Immature natural killer cell (primary cell): ENCODE measurements at places on chromosomes 3 and 15.
A peak's percentile ranks its signal among the peaks of the same experiment; 100 is the strongest.

- no peak for DNase-seq
These were observed 1270.0 kb downstream of the ROBO1 start for GRCh38 chr3:78497767-78498166.

GRCh38 chr3:124999317-124999716 lies 56.5 kb downstream of the HEG1 start:
- DNase-seq: no peak

DNA sequence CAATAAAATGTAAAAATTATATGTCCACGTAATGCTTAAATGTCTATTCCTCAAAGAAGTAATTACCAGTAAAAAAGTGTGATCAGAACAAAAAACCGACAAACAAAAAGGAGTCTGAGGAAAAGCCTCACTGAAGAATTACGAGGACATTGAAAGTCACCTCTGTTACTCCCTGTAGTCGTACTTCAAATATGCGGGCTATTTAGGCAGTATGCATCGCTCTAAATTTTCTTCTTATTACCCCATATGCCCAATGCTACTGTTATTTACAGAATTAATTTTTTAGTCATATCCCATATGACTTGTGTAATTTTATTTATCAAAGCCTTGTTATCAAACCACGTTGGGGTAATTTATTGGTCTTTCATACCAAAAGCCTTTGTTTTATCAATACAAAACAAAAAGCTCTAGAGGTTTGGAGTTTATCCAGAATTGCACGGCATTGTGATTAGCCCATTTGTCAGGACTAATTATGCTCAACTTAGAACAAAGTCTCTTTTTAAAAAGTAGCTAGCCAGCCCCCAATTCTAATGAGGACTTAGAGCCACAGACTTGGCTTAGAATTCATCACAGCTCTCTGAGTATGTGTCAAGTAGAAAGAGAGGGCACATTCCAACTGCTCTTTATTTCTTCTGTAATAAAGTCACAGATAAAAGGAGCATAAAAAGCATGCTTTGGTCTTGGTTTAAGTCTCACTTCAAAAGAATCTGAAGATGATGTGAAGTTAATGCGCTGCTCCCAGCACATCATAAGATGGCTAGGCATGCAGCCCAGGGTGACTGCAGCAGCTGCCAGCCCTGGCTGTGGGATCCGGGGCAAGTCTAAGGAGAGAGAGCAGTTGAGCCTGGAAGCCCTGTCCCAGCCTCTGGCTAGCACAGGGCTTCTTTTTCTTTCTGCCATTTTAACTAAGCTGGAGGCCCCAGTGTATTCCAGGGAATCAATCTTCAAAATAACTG lies 521.0 kb downstream of the GABRG3 start:
- DNase-seq: no peak

DNA sequence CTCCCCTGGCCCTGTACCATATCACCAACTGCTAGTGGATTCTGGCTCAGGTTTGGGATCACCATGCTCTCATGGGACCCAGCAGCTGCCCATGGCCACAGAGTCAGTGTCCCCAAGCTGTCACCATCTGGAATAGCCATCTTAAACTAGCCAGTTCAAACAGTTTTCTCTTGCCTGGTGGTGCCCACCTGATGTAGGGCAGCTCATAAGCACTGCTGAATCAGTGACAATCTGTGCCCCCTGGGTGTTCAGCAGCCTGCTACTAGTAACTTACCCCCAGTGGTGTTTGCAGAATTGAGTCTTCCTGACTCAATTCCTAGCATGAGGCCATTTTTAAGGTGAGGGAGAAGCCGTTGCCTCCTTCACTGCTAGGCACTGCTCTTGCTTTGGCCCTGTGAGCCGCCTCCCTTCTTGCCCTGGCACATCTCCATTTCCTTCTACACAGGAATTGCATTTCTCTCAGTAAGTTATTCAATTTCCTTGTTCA lies 7.9 kb downstream of the RPSA start:
- no peak for DNase-seq

GRCh38 chr3:4670352-4670751 lies 177.2 kb downstream of the ITPR1 start:
- DNase-seq: no peak

DNA sequence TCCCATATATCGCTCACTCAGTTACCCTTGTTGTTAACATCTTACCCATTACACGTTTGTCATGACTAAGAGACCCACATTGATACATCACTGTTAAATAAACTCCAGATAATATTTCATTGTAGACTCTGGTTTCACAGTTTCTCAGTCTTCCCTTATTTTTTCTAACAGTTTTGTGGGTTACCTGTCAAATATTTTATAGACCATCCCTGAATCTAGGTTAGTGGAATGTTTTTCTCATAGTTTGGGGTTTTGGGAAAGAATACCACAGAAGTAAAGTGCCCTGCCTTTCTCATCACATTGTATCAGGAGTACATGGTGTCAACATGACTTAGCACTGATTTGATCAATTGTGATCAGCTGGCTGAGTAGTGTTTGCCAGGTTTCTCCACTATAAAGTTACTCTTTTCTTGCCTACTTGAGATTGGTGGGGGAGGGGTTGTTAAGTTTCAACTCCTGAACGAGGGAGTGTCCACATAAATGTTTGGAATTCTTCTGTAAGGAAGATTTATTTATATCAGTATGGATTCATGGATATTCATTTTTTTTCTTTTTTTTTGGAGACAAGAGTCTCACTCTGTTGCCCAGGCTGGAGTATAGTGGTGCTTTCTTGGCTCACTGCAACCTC lies 25.9 kb downstream of the RNF111 start:
- DNase-seq: no peak

- no peak for DNase-seq
These were observed 116.5 kb downstream of the SLMAP start for GRCh38 chr3:57872606-57873005.

DNA sequence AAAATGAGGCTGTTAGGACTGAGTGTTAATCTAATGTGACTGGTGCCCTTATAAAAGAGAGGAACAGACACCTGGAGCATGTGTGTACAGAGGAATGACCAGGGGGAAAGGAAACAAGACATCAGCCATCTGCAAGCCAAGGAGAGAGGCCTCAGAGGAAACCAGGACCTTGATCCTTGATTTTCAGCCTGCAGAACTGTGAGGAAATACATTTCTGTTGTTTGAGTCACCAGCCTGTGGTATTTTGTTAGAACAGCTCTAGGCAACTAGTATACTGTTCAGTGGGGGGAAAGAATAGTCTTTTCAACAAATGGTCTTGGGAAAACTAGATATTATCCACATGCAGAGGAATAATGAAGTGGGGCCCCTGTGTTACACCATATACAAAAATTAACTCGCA lies 80.6 kb downstream of the CCR1 start:
- no peak for DNase-seq

DNA sequence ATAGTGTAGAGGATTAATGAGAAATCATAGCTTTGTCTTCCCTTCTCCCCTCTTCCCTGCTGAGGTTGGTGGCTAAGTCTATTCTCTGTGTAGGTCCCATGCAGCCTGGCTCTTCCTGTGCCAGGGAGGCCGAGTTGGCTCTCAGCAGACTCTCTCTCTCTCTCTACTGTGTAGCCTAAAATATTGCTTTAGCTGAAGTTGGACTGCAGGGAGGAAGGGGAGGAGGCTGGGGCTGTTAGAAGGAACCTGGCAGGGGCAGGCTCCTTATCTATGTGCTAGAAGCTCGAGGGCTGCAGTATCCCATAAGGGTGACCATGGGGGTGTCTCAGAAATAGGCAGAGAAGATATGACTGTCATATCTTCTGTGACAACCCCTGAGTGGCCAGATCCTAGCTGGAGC lies 160.8 kb downstream of the EPHB1 start:
- no peak for DNase-seq

- peak; percentile 7 for DNase-seq
These were observed 23.6 kb downstream of the RHCG start for GRCh38 chr15:89472785-89473256.

- no peak for DNase-seq
These were observed 36.0 kb downstream of the BTLA start for GRCh38 chr3:112463250-112463649.

DNA sequence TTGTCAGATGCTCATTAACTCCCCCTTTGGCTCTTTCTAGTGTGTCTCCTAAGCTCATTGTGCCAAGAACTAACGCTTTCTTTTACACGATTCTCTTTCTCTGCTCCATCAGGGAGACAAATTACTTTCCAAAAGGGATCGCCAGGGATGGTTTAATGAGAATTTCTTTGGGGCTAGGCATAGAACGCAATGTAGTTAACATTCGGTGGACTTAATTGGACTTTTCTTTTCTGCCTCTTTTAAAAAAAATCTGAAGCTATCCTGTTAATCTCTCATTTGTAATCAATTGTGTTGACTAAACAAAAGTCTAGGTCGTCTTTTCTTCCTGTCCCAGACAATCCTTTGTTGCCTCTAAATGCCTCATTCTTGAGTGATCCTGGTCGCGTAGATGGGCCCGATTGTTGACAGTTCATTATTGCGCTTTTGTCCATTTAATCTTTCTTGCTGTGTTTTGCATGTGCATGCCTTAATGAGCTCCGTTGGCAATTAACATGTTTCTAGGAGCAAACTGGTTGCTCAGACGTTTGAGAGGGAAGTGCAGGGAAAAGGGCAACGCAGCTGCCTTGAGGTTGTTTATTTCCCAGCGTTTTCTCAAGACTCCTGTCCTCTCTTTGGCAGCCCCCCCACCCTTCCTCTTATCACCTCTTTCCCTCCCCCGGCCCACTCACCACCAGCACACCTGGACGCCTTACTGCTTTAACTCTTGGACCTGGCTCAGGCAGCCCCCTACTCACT lies 7.8 kb downstream of the FEZF2 start:
- no peak for DNase-seq

- no peak for DNase-seq
These were observed 189.9 kb upstream of the THRB start for GRCh38 chr3:24684506-24685023.

- DNase-seq: no peak
These were observed 221.4 kb upstream of the NANOGP8 start for GRCh38 chr15:35306361-35306981.

GRCh38 chr15:40528801-40529200 lies 36.0 kb downstream of the CCDC32 start:
- DNase-seq: no peak

- DNase-seq: no peak
These were observed 13.0 kb upstream of the SLC30A4 start for GRCh38 chr15:45535486-45536042.

- DNase-seq: no peak
These were observed 346.0 kb downstream of the NLGN1 start for GRCh38 chr3:173743516-173743915.

GRCh38 chr3:124951511-124952281 lies 17.1 kb upstream of the MUC13 start:
- DNase-seq: no peak

- DNase-seq: no peak
These were observed 7.5 kb downstream of the KNSTRN start for GRCh38 chr15:40389824-40390595.

DNA sequence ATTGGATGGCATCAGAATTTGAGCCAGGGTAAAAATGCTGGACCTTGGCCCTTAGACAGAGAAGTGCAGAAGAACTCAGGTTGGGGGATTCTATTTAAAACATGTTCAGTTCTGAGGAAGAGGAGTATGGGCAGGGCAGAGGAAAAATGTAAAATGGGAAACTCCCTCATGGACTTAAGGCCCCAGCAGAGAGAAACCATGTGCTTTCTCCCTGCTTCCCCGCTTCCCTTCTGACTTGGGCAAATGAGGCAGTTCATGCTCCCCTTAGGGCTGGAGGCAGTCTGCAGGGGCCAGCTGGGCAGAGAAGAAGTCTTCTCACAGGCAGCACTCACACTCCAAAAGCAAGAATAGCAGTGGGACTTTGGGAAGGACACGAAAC lies 9.9 kb upstream of the NUDT16 start:
- no peak for DNase-seq

- DNase-seq: peak; percentile 44
These were observed 1.3 kb downstream of the BNIP2 start for GRCh38 chr15:59687836-59688235.

- no peak for DNase-seq
These were observed 42.3 kb upstream of the ARL8B start for GRCh38 chr3:5079761-5080160.

DNA sequence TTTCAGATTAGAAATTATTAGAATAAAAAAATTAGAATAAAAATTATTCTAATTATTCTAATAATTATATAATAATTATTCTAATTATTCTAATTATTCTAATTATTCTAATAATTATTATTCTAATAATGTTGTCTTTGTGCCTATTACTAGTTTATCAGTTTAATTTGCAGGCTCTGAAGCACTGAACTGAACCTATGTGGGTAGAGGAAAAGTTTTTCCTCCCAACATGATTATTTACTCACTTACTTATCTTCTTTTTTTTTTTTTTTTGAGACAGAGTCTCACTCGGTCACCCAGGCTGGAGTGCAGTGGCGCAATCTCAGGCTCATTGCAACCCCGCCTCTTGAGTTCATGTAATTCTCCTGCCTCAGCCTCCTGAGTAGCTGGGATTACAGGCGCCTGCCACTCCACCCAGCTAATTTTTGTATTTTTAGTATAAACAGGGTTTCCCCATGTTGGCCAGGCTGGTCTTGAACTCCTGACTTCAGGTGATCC lies 39.7 kb upstream of the C15orf39 start:
- no peak for DNase-seq

DNA sequence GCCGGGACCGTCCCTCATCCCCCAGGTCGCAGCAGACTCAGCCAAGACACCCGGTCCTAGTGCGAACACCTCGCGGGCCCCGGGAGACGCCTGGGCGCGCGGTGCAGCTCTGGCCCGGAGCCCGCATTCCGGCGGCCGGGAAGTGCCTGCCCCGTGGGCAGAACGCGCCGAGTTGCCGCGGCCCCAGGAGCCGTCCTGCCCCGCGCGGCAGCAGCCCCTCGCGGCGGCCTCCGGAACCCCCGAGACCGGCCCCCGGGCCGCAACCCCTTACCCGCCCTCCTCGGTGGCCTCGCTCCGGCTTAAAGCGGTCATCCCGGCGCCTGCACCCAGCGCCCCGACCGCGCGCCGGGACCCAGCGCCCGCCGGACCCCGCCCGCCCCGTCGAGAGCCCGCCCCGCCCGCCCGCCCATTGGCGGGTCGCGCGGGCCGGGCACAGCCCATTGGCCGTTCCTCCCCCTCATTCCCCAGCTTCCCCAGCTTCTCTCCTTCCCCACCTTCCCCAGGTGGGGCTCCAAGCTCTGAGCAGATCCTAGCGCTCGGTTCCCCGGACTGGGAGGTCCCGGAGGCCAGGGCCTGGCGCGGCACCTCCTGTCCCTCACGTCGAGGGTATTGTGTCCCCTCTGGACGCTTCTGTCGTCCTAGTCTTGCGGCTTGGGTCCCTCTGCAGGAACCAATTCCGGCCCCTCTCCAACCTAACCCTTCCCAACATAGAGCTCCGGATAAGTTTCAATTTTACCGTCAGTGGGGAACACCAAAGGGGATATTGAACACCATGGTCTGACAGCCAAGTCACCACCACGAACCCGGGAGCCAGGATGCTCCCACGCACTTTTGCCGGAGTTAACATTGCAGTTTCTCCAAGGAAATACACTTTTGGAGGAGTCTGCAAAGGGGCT lies at the start of gene GRAMD2A:
Gene GRAMD2A, minus strand, starts transcription at position 328 of the 896 bp plus-strand sequence.
- DNase-seq: no peak
